Kidney (tissue), 22 donors: ENCODE measurements at places on chromosomes 4 and X.

DNA sequence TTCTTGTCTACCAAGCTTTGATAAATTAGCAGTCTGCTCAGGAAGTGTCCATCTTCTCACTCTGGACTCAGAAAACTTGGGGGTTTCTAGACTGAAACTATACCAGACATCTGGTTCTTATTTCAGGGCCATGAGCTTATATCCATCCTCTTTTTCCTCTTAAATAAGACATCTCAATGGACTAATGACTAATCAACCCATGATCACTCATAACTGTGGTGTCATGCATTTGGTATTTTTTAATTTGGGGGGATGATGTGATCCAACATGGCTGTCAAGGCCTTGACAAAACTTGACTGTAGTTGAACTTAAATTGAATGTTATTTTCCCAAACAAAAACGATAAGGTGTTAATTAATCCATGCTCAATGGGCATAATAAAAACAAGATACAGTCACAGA lies 87.8 kb downstream of the GPRASP3 start:
- no peak for DNase-seq

GRCh38 chr4:5636766-5637670 lies 71.3 kb downstream of the EVC2 start:
- no peak for DNase-seq

DNA sequence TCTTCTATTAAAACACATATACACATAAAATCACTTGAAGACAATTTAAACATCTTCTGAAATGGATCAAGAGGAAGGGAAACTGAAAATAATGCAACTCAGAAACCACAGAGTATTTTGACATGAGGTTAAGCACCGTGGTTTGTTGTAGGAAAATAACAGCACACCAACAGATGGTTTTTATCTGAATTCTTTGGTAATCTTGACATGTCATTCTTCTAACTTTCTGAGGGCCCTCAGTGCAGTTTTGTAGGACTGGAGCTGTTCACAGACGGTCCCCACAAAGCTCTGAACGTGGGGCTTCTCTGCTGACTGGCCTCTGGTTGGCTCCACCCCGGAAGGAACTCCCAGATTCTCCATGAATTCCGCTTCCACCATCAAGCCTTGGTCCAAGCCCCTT lies 16.0 kb upstream of the TLR8 start:
- DNase-seq, result no peak

DNA sequence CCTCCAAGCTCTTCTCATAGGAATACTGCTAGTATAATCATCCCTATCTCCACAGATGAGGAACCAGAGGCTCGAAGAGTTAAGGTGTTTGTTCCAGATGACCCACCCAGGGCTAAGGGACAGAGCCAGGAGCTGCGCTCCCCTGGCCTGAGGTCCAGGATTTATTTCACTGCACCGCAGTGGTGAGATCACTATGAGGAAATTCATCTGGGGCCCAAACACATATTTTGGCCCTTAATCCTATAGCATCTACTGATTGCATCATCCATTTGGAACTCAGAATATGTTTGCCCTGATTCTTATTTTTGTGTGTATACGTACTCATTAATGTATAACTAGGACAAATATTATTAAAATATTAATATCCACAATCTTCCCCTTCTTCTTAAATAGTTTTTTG lies 100.1 kb upstream of the RBPJ start:
- DNase-seq, result no peak

- DNase-seq, result no peak
Observed at GRCh38 chr4:85720735-85721134, 245.8 kb downstream of the ARHGAP24 start.

DNA sequence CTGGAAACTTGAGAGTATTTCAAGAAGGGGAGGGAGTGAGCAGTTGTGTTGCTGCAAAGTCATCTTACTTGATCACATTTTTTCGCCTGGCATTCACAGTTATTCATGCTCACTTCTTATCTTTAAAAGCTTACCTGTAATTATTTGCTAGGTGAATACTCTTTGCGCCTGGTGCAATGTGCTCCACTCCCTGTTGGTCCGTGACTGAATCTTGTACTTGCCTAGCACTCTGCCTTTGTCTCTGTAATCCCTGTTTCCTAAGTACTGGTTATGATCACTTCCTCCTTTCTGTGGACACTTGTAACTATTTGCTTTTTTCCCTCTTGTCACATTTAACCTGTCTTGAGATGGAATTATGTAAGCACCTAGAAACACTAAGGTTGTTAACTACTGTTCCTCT lies 5.8 kb downstream of the BMP2K start:
- no peak for DNase-seq

DNA sequence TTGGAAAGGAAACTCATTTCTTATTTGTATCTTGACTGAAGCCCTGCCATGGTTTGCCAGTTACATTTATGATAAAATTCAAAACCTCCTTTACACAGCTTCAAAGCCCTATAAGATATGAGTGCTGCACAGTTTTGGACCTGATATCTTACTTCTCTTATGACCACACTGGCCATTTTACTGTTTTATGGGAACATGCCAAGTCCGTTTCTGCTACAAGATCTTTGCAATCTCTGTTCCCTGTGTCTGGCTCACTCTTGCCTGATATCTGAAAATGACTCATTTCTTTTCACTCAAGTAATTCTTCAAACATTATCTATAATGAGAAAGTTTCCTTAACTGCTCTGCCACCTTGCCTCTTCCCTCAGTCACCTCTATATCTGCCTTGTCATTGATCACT lies 247.3 kb downstream of the SPOCK3 start:
- no peak for DNase-seq

DNA sequence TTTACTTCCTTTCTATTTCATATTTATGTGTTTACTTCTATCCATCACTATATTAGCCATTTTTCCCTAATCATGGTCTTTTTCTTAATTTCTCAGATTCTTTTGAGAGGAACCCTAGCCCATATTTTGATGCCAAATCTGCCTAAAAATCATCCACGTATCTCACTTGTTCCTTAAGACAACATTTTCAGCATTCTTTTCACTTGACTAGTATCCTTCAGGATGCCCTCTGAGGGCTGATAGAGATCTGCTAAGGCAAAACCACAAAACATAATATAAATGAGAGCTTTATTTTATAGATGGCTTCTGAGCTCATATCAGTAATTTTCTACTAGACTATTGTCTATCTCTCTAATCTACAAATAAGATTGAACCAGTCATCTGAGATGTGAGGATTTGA lies 341.9 kb downstream of the GPM6A start:
- DNase-seq, result no peak

GRCh38 chr4:180009316-180009715 lies 2233.9 kb upstream of the TENM3 start:
- no peak for DNase-seq

DNA sequence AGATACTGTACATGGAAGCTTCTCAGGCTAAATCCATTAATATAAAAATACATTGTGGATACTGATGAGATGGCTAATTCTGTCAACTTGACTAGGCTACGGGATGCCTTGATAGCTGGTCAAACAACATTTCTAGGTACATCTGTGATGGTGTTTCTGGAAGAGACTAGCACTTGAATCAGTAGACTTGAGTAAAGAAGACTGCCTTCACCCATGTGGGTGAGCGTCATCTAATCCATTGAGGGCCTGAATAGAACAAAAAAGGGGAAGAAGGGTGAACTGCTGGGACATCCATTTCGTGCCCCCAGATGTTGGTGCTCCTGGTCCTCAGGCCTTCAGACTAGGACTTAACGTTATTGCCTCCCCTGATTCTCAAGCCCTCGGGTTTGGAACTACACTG lies 3.7 kb upstream of the SRP72 start:
- DNase-seq, result no peak

- no peak for DNase-seq
Observed at GRCh38 chr4:156766846-156767245, 204.8 kb downstream of the PDGFC start.
